Activated naive CD8-positive, alpha-beta T cell treated with anti-CD3 and anti-CD28 coated beads, Interleukin-2, amount 10 ng/mL, durations not matched to agents 7 days and 5 days (primary cell): ENCODE measurements at places on chromosomes 3 and 15.

- DNase-seq, result no peak
These were observed 40.5 kb upstream of the HES1 start for GRCh38 chr3:194095464-194095863.

DNA sequence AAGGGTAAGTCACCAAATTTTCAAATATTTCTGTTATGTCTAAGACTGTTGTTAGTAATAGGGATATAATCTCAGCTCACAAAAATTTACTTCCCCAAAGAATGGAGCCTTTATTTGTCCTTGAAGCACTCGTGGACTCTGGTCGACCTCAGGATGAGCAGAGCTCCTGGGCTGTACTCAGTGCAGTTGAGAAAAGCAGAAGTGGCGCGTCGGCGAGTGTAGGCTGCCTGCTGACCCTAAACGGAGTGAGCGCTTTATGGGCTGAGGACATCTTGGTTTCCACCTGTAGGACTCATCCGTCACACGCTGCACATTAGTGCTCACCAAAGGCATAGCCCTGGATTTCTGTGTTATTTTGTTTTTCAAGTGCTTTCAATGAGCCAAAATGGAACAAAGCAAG, 11.0 kb downstream of the GABRA5 start:
- DNase-seq, result no peak

DNA sequence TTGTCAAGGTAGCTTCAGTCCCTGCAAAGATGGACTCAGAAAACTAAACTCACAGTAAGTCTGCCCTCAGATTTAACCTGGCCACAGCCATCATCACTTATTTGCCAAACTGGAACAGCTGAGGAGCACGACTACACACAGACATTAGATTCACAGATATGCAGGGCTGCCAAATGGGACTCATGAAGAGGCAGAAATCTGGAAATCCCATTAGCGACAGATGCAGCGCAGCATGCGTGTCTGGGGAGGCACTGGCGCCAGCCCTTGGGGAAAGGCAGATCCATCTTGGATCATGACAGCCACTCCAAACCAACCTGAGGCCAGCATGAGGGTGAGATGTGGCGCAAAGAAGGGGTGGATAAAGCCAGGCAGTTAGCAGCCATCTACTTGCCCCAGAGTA, 160.7 kb upstream of the TSC22D2 start:
- no peak for DNase-seq

DNA sequence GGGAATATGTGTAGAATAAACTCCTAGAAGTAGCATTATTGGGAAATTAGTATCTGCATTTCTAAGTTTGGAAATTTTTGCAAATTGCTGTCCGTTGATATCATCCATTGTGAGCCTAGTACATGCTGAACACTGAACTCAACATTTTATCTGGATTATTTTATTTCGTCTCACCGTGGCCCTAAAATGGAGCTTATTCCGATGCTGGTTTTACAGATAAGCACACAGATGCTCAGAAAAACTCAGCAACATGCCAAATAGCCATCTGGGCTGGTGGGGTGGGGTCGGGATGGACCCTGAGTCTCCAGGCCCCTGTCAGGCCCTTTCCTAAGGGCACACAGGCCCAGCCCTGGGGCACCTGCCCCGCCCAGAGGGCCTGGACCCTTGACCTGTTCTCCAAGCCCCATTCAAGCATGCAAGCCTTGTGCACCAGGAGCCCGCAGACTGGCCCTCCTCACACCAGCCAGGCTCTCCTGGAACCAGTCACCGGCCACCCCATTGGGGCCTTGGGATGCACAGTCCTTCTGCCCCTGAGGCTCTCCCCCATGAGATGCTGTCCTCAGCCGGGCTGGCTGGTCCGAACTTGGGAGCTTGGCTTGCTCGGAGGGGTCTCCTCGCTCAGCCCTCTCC, 20.7 kb upstream of the KLF13 start:
- DNase-seq, result no peak

- DNase-seq, result no peak
These were observed 959 bp upstream of the RASA2 start for GRCh38 chr3:141485641-141486495.

- DNase-seq, result no peak
These were observed 49.4 kb upstream of the SLCO2A1 start for GRCh38 chr3:134079111-134079547.

GRCh38 chr3:110332629-110333028, 739.0 kb upstream of the NECTIN3 start:
- DNase-seq, result no peak

- peak; percentile 77 for DNase-seq
These were observed 303.1 kb downstream of the RPLP1 start for GRCh38 chr15:69755551-69756310.

DNA sequence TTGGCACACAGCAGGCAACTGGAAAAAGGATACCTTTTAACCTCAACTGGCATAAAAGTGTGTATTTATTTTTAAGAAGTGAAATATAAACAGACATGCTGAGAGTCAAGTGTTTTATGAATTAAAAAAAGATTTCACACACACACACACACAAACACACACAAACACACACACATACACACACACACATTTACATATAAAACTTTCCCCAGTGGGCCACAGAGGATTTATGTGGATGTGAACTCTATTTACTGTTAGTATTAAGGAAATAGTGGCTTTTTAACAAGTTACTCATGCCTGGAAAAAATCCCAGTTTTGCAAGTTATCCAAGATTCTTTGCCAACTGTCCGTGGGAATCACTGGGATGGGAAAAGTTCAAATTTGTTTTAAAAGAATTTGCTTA, 725.9 kb upstream of the NR2F2 start:
- DNase-seq, result no peak

GRCh38 chr15:78599189-78599588, 21.6 kb downstream of the CHRNA3 start:
- DNase-seq, result no peak

DNA sequence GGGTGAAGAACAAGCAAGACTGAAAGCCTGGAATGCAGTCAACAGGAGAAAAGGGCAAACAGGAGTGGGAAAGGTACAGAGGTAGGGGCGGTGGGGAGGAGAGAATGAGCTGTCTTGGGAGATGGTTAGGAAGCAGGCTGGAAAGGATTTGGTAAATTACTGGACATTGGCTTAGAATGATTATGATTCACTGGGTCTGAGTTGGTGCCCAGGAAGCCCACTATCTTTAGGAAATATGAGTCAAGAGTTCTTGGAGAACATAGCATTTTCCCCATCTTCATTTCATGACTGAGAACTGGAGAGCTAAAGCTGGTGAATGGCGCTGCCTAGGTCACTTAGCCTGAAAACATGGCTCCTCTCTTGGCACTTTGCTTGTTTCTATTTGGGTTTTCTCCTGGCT, 74.7 kb upstream of the C3orf80 start:
- DNase-seq, result no peak

- DNase-seq, result no peak
These were observed 87.7 kb downstream of the NEO1 start for GRCh38 chr15:73139744-73140553.

DNA sequence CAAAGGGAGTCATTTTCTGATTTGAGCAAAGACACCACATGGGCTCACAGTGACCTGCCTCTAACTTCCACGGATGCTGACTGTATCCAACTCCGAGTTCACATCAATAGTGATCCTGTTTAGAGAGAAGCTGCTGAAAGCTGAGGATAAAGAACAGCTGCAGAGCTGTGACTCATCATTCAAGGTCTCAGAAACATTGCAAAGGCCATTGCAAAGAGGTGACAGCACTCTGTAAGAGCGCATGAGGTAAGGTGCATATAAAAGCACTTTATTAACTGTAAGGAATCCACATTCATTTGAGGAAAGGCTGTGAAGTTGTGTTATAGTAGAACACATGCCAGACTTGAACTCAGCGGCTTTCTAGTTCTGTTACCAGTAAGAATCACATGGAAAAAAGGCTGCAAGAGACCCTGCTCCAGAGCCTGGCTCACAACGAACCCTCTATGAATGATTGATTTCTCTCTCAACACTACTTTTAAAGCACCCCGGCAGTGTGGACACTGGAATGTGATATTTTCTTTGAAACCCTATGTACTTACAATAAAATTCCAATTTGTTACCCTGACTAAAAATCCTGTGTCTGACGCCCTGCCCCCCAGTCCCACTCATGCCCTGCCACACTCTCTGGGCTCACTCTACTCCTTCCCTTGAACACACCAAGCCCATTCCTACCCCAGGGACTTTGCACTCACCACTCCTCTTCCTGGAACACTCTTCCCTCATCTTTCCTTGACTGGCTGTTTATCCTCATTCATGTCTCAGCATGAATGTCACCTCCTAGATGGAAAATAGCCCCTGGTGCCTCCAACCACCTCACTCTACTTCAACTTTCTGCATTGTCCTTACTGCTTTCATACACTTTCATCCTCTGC, 111.2 kb downstream of the LSM3 start:
- no peak for DNase-seq

- no peak for DNase-seq
These were observed 170.6 kb upstream of the TSC22D2 start for GRCh38 chr3:150237490-150237889.

- DNase-seq, result no peak
These were observed 7.3 kb upstream of the TNFSF10 start for GRCh38 chr3:172530566-172530965.

DNA sequence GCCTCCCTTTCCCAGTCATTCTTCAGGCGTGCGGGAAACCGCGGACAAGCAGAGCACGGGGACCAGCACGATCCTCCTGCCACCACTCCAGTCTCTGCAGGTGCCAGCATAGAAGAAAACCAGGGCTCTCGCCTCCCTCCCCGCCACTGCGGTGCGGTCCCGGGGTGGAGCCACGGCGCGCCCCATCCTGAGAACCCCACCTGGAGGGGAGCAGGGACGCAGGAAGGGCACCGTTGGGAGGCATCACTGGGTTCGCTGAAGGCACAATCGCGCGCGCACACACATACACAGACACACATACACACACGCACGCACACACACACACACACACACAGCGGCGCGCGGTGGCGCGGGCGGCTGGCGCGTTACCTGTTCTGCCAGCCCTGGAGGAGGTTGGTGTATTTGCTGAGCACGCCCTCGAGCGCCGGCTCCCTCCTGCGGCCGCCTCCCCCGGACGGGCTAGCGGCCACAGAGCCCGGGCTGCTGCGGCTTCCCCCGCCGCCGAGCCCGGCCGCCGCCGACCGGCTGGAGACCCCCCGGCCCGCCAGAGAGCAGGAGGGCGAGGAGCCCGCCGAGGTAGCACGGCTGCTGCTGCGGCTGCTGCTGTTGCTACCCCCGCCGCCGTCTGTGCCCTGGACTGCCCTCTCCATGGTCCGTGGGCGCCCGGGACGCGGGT, 394 bp downstream of the OSBPL10 start:
- DNase-seq, result peak; percentile 62

DNA sequence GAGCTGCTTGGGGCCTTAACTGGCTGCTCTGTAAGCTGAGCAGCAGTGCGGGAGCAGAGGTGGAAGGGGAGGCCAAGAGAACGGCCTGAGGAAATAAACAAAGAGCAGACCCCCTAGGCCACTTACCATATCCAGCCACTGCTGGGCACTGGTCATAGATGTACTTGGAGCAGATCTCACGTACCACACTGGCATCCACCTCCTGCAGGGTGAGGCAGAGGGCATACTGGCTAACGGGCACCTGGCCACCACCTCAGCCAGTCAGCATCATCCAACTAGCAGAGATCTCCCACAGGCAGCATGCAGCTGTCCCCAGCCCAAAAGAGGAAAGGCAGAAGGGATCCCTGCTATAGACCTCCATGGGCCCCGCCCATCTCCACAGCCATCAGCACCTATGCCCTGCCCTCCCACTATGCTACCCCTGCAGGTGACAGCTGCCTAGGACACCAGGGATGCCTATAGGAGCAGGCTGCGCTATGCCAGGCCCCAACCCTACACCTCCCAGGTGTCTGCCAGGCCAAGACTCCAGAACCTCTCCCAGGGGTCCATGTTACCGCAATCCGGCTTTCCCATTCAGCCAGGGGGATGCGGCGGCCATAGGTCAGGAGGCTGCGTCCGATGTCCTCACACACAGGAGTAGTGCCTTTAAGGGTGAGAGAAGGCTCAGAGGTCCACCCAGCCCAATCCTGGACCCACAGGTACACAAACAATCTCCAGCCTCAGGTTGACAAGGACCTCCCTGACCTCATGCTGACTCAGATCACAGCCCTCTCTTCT, 4.6 kb upstream of the COL7A1 start:
- no peak for DNase-seq

- DNase-seq, result peak; percentile 51
These were observed 96.6 kb upstream of the LIMD1 start for GRCh38 chr3:45497963-45498362.

DNA sequence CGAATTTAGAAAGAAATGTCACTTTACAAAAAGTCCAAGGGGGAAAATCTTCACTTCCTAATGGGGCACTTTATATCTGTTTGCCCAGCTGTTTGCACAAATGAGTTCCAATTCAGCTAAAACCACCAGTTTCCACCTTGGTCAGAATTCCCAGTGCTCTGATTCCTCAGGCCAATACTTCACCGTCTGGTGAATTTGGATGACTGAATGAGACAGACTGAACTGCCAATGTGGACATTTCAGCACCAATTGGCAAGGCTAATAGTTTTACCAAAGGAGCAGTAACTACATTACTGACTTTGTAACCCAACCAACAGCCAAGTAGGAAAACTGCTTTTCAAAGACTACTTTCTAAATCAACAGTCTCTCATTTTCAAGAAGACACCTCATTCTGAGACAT, 51.8 kb downstream of the ABI3BP start:
- no peak for DNase-seq

GRCh38 chr3:111636366-111636885, 41.3 kb upstream of the ZBED2 start:
- DNase-seq, result no peak

- DNase-seq, result no peak
These were observed 86.2 kb downstream of the GABRB3 start for GRCh38 chr15:26686547-26687187.

DNA sequence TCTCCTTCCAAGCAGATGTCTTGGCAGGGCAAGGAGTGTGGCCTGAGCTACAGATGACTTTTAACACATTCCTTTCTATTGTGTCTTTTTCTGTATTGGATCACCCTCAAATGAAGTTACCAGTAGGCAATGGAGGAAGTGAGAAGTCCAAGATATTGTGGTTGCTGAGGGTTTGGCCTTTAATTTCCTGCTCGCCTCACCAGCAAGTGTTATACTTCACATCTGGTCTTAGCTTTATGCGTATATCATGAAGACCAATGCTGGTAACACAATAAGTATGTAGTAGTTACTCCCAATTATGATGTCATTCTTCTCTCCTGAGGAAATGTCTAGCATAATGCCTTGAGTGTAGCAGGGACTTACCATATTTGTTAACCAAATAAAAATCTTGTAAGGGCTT, 179.9 kb downstream of the ZIC1 start:
- no peak for DNase-seq

GRCh38 chr3:119176778-119177177, 3.4 kb downstream of the UPK1B start:
- DNase-seq, result no peak

DNA sequence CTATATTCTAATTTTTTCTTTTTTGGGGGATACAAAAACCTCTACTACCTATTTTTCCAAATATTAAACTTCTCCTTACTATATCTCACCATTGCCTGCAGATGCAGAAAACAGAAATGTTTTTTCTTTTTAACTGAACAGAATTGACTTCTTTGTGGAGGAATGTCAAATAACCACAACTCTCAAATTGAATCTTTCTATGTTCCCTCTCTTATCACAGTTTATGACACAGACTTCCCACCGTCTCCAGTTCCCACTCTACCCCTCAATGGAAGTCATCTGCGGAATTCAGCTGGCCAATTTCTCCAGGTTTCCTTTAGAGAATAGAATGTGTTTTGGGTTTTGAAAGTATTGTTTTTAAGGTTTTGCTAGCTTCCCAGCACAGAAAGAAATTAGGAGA, 77.0 kb downstream of the NR2F2 start:
- no peak for DNase-seq

GRCh38 chr15:33008284-33008995, 186.1 kb downstream of the FMN1 start:
- no peak for DNase-seq

- DNase-seq, result no peak
These were observed 2.0 kb downstream of the HHATL start for GRCh38 chr3:42700366-42701288.
